ENCODE measurements at places on chromosomes 5 and 9.

- DNase-seq, result no peak
Measured at GRCh38 chr5:1762121-1762882, 37.3 kb downstream of the MRPL36 start.

GRCh38 chr5:6338135-6338534, 40.2 kb downstream of the MED10 start:
- DNase-seq, result no peak

DNA sequence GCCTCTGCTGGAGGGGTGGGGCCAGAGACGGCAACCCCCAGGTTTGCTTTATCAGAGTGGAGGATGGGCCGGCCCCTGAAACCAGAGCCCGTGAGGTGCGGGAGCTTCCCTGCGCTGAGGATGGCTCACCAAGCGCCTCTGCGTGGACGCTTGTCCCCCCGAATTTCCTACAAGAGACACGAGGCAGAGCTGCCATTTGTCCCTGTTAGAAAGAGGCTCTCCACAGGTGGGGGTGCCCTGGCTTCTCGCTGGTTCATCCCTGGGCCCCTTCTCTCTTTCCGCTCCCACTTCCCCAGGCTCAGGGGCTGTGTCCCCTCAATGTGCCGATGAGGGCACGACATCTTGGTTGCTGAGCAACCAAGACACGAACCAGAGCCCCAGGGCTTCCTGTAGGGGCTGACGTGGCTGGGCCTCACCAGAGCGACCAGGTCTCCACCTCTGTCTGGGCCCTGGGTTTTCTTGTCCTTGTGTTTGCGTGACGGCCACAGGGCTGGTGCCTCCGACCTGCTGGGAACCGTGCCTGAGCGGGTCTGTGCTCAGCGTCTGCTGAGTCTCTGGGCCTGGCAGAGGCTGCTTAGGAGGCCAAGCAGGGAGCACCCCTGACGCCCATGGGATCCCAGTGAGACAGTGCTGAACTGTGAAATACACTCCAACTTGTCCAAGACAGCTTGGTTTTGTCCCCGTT, 119.6 kb upstream of the COL5A1 start:
- DNase-seq, result no peak

DNA sequence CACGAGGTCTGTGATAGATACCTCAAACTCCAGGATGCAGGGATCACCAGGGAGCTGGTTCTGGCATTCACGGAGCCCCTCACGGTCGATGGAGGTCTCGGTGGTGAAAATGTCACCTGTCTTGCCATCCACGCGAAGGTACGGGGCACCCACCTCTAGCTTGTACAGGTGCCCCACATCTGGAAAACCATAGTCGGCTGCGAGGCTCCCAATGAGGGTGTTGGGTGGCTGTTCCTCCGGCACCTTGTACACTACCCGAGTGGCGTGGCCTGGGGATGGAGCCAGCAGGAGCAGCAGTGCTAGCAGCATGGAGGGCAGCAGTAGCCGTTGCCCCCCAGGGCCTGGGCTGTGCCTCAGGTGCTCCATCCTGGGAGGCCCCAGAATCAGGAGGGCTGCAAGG, 9.2 kb downstream of the PCDH1 start:
- DNase-seq, result no peak

DNA sequence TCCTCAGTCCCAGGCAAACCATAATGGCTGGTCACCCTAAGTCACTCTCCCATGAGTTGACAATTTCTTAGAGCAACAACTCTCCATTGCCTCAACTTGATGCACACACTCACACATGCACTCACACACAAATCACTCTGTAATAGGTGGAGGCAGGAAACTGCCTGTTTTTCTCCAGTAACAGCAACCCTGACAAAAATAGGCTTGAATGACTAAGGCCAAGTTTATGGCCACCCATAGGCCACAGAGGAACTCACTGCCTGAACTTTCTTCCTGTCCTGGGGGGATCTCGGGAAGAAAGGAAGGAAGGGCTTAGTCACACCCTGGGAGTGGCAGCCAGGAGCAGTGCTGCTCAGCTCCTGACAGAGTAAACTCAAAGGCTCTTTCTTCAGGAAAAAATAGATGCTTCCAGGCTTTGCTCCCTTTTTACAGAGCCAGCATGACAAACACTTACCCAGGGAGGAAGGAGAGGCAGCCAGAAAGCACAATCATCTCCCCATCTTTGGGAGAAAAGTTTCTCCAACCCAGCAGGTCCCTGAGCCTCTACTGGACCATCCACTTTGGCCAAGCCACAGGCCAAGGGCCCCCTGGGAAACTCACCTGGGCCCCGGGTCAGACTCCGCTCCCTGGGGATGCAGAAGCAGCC, 368 bp downstream of the SH3TC2 start:
- no peak for DNase-seq

DNA sequence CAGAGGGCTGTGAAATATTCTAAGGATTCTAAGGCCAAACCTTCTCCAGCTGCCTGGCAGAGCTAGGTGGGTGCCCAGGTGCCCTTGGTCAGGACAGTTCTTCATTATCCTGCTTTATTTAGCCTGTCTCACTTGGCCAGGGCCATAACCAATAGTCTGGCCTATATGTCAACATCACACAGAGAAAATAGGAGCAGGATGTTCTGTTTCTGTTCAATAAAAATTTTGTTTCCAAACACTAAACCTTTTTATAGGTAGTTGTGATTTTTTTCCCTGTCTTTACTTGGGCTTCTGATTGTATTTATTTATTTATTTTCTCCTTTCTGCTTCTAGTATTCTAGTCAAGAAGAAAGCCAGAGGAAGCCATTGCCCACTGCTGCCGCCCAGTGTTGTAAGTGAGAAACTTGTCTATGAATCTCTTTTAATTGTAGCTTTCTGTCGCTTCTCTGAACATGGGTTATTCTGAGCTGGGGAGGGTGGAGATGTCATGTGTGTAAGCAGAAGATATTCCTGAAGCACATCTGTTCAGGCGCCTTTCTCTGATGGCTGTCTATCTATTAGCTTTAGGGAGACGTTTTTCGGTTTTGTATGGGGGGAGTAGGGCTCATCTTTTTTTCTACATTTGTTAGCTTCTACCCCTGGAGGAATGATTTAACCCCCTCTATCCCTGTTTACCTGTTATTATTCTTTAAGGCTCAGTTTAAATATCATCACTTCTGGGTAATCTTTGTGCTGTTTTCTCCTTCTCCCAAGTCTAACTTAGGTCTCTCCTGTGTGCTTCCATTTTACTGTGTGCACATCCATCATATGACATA, 97.1 kb downstream of the UNC13B start:
- DNase-seq, result peak; percentile 91

GRCh38 chr9:6079386-6079785, 64.0 kb upstream of the RANBP6 start:
- DNase-seq, result no peak

GRCh38 chr5:38554861-38555260, 1.6 kb downstream of the LIFR start:
- peak; percentile 44 for DNase-seq

- no peak for DNase-seq
Measured at GRCh38 chr9:69888856-69889585, 68.4 kb downstream of the CFAP95 start.

GRCh38 chr5:1038417-1039209, 30.0 kb downstream of the NKD2 start:
- no peak for DNase-seq

DNA sequence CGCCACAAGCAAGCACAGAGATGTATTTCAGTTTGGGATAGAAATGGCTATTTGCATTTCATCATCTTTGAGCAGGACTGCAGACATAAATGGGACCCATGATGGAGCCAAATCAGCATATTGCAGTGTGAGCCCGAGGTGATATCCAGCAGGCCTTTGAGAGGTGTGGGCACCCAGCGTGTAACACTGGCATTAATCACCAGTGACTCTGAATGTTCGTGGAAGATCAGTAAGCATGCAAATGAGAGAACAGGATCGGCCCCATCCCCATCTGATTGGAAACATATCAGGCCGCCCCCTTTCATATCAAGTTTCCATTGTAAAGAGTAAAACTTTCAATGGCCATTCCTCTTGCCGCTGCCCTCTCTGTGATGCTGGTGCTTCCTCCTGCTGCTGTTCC, 84.0 kb downstream of the GTF3C4 start:
- DNase-seq, result no peak

DNA sequence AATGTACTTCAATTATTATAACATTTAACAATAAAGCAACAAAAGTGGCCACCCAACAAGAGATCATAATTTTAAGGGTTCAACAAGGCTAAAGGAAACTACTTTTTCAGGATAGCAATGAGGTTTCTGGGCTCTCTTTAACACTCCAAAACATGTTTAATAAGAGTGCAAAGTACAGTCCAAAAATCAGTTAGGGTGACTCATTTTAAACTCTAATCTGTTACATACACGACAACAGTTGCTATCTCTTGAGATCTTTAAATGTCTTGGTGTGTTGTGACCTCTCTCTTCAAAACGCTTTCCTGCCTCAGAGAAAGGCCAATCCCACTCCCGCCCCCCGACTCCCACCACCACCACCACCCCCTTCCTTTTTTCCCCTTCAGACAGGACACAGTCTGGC, 11.5 kb downstream of the NFIB start:
- peak; percentile 50 for DNase-seq

DNA sequence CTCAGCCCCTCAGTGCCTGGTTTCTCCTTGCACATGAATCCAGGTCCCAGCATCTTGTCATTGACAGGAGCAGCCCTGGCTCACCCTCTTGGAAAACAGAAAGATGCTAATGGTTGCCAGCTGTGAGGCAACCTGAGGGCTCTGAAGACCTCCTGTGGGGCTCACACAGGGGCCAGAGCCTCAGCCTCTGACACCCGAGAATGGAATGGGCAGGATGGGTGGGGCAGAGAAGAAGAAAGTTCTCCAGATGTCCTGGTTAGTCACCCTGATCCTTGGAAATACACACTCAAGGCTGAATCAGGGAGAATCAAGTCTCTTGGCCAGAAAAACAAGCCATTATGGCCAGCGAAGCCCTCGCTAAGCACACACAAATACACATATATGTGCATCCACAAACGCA, 32.3 kb upstream of the SPATA31E1 start:
- no peak for DNase-seq

DNA sequence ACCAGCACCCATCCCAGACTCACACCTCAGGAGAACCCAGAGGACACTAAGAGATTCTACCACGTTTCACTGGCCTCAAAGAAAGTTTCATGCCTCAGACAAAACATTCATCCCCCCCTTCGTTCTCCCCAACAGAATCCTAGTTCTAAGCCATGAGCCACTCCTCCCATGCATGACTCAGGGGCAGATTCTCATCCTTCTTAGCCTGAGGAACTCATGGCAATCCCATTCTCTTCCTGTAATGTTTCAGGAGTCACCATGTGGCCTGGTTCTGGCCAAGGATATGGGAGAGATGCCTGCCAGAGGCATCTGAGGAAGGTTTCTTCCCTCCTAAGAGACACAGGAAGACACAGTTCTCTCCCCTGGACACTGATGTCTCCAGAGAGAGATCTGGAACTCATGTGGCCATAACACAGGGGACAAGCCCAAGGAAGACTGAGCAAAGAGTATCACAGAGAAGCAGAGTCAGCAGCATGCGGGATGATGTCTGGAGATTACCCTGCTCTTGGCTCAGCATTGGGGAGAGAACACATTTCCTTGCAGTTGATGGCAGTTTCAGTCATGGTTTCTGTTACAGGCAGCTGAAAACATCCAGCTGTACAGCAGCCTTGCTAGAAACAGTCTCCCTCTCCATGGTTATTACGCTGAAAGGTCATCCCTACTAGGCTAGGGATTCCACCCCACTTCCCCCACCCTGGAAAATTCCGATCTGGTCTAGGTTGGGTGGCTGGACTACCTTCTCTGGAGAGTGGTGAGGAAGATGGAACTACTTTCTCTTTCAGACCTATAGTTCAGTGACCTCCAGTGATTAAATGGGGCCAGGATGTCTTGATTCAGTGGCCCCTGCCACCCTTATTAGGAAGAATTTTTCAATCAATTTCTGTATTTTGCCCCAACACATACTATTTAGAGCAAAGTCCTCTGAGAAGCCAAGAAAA, 115.4 kb downstream of the ZNF608 start:
- DNase-seq, result no peak

- DNase-seq, result no peak
Measured at GRCh38 chr5:1437226-1437829, 7.9 kb downstream of the SLC6A3 start.

DNA sequence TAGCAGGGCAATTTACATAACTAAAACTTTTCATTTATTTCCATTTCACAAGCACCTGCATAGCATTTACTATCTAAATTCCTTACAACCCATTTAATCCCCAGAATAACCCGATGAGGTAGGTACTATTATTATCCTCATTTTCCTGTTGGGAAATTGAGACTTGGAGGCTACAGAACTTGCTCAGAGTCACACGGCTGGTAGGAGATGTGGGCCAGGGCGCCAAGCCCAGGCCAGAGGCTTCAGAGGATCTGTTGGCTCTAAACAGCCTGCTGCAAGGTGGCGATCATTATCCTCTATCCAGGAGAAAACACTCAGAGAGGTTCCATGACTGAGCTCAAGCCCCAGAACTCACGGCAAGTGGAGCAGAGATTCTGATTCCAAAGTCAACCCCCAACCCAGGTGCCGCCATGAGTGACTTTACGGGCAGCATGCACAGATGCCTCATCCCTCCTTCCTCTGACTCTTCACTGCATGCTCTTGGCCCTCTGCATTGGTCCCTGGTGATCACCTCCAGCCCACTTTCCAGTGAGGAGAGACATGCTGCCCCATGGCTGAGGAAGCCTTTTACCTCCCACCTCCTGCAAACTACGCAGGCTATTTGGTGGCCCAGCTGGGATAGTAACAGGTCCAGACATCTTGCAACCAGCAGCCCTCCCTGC, 168.4 kb upstream of the FSTL4 start:
- DNase-seq, result no peak

DNA sequence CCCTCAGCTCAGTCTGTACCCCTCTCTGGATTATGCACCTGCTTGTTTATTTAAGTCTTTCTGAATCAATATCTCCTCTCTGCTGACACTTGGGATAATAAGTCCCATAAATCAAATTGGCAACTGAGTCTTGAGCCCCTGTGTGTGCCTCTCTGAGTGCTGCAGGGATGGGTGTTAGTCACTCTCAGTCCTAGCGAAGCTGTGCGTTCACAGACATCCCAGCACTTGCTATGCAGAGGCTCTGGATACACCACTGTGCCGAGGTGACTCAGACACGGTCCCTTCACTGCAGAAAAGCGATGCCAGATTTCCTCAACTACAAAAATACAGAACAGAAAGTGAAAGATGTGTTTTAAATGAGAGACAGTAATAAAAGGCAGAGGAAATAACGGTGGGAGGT, 4.1 kb upstream of the KCNMB1 start:
- peak; percentile 19 for DNase-seq

- no peak for DNase-seq
Measured at GRCh38 chr9:112283582-112284253, 49.7 kb downstream of the PTBP3 start.

- DNase-seq, result no peak
Measured at GRCh38 chr9:133959966-133960567, 32.1 kb downstream of the VAV2 start.

- DNase-seq, result no peak
Measured at GRCh38 chr5:180990882-180991242, 2.2 kb downstream of the BTNL3 start.

DNA sequence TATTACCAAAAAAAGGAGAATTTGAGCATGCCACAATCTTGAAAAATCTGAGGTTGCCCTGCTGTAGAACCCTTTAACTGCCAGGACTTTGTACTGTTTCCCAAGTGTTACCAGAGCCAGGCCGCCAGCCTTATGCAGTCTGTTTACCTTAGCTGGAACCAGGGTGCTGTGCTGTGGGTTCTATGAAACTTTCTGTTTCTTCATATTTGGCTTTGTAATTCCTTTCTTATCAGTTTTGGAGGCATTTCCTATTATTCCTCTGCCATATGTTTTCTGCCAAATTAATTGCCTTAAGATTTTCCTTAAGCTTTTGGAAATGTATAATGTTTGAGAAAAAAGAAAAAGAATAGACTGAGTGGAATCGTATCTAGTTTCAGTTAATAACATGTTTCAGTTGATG, 2.1 kb downstream of the S1PR3 start:
- no peak for DNase-seq

GRCh38 chr5:99926463-99926862, 608.7 kb upstream of the FAM174A start:
- DNase-seq, result no peak
